ENCODE measurements at places on chromosomes 5 and 9.

DNA sequence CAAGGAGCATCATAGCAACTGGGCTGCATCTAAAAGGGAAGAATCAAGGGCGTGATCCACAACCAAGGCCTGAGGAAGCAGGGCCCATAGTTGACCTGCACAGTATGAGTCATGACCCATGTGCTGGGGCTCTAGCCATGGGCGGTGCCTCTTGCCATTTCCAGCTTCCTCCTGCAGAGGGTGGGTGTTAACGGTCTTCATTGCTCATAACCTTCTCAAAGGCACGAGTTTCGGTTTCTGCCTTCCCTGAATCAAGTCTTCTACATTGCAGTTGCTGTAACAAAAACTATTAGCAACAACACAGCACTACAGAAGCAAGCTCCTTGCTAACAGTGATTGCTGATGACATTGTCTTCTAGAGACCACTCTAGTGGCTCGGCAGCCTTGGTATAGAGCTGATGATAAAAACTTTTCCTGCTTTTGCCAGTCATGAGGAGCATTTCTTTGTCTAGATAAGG is 66.9 kb downstream of the CTSL start:
- DNase-seq, result peak; percentile 91

- no peak for DNase-seq
Measured at GRCh38 chr5:150397146-150397781, 15.4 kb downstream of the CD74 start.

DNA sequence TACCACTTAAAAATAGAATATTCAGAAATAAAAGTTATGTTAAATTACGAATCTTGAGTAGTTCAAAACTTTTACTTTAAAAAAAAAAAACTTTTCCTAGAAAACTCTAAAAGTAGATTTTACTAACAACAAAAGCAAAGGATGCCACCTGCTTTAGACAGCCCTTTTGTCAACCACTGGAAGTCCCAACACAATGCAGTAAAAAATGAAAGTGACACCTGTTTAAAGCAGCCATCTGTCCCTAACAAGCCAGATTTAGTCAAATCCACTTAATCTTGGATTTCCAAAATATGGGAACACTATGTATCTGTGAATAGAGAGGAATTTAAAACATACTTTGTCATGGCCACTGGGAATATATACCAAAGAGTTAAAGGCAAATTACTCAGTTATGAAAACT is 3.8 kb downstream of the RFX3 start:
- no peak for DNase-seq

DNA sequence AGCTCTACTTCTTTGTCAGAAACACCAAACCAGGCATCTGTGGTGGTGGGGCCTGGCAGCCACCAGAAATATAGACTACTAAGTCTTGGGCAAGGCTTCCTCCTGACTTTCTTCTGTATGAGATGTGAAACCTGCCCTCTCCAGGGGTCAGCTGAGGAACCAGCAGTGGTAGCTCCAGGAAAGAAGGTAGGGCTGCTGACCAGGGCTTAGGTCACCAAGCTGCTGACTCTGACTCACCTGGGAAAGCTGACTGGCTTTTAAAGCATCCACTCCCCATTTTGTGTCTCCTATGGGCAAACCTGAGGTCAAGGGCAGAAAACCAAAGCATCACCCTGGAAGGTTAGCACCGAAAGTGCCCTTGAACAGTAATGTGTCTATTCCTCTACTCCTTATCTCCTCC is 10.4 kb upstream of the SH3TC2 start:
- DNase-seq, result no peak

DNA sequence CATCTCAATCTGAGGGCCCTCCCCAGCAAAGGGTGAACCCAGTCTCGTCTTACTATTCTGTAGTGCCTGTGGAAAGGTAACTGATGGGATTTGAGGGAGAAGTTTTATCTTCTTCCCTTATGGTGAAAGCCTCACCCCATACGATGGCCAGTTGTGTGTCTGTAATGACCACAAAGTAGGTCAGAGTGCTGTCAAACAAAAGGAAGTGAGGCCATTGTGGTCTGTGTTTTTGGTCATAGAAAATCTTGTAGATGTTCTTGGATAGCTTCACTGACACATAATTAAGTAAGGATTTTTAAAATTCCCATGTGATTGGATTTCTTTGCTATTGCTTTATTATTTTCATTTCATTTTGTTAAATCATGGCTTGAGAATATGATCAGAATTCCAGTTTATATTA is 505.1 kb upstream of the KLF4 start:
- DNase-seq, result no peak

DNA sequence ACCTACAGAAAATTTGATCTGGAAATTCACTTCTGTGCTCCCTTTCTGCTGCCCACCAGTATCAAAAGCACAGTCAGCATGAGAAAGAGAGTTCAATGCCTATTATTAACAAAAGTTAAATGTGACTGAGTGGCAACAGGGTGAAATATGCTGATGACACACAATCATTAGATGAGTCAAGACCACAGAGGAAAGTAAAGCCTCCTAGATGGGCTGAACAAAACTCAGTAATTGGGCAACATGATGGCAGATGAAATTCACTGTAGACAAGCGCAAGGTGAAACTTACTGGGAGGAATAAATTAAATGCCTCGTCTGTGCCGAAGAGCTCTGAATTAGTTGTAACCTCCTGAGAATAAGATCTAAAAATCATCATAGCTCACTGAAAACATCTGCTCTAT is 752.8 kb downstream of the IRX1 start:
- no peak for DNase-seq

DNA sequence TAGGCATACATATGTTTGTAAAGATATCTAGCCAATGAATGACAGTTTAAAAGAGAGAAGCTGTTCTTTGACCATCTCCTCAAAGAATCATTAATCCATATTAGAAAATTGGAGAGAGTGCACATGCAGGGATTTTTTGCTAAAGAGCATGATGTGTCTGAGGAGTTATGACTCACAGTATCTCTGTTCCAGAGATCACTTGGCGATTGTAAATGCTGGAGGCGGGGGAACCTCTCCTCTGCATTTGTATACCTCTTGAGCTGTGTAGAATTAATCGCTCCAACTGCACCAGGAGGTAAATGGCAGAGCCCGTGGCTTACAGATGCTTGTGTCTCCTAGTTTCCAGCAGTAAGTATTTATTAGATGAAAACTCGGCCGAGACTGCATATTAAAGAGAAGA is 3.6 kb upstream of the SPATA31D1 start:
- no peak for DNase-seq

GRCh38 chr9:112556497-112557442 is 70.1 kb downstream of the KIAA1958 start:
- peak; percentile 61 for DNase-seq

- no peak for DNase-seq
Measured at GRCh38 chr5:109305352-109305751, 104.4 kb downstream of the PJA2 start.

DNA sequence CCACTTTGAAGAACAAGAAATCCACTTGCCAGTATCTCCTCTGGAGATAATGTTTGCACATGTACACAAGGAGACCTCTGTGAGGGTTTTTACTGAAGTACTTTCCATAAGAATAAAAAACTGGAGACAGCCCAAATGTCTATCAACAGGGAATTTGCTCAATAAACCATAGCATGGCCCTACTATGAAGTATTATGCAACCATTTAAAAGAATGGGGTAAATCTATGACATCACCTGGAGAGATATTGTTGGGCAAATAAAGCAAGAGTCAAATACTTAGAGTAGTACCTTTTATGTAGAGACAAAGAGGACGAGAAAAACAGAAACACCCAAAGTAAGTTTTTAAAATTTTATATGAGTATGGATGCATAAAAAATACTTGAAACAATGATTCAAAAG is 23.9 kb upstream of the MVB12B start:
- DNase-seq, result no peak

- DNase-seq, result no peak
Measured at GRCh38 chr9:126703002-126703865, 89.5 kb downstream of the LMX1B start.

Measured in HS-5 (cell line).